ENCODE measurements at places on chromosomes 6 and 20. TPM values are rescaled to one million over a fixed set of nuclear protein-coding genes. Genes with fewer than 3 reads are reported as not detected.

Gene LAMA4
- polyA plus RNA-seq = 57.6 TPM

Gene OR12D3
- polyA plus RNA-seq = not detected

Gene CLDN20
- polyA plus RNA-seq = 0.67 TPM

Gene RAMACL
- polyA plus RNA-seq = 0.30 TPM

Gene PHACTR3
- 8.3 TPM for polyA plus RNA-seq

Gene GLP1R
- polyA plus RNA-seq = 0.84 TPM

Gene CST2
- polyA plus RNA-seq = 0.07 TPM

Gene ZNF391
- 4.2 TPM for polyA plus RNA-seq

Gene GGTLC1
- 0.16 TPM for polyA plus RNA-seq
